Effector CD8-positive, alpha-beta T cell (primary cell): ENCODE measurements at places on chromosomes 7 and 10.

DNA sequence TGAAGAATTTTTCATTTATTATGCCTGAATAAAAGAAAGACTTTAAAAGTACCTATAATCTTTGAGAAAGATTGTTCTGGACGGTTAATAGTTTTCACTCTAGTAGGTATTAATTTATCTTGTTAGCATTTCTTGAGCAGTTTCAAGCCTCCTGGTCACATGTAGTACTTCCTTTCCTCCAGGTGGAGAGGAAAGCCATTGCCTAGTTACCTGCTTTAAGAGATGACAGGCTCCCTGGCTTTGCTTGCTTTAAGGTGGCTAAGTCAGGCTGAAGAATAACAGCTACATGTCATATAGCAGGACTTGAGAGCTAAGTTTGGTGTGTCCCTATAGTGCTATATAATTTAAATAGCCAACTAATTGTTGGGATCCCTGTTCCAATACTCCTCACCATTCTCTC lies 160.2 kb downstream of the CDK14 start:
- DNase-seq = no peak

DNA sequence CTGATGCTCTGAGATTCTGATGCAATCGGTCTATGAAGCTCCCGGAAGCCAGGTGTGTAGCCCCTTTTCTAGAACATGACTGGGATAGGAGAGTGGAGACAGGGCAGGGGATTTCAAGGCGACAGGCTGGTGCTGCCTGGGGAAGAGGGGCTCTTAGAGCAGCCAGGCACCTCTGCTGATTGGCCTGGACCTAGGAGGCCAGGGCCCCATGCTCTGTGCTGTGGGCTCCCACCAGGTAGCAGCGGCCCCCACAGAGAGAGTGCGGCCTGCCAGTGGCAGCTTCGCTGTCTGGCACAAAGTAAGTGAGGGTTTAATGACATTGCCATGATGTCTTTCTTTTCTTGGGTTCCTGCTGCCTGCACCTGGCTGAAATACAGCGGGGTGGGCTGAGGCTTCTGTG lies 99.4 kb upstream of the PODXL start:
- no peak for DNase-seq

DNA sequence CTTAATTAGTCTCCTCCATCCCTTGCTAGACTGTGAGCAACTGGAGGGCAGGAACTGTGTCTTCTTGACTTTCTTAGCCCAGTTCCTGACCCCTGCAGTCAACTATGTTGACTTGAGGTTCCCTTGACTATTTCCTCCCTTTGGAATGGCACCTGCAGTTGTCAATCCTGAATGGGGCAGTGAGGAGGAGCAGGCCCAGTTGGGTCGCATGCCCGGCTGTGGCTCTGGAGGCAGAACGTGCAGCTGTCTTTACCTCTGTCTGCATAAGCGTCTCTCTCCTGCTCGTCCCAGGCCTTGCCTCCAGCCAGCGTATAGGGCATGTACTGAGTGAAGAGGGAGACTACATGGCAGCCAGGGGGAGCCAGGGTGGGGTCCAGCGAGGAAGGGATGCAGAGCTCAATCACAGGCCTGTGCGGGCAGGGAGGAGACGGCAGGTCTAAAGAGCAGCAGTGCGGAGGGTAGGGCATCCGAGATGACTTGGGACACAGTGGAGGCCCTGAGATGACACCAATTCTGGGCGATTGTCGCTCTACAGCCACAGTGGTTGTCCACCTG lies 26.8 kb downstream of the PYROXD2 start:
- DNase-seq = no peak

- DNase-seq = no peak
Measured at GRCh38 chr7:36802459-36803135, 78.3 kb upstream of the AOAH start.

DNA sequence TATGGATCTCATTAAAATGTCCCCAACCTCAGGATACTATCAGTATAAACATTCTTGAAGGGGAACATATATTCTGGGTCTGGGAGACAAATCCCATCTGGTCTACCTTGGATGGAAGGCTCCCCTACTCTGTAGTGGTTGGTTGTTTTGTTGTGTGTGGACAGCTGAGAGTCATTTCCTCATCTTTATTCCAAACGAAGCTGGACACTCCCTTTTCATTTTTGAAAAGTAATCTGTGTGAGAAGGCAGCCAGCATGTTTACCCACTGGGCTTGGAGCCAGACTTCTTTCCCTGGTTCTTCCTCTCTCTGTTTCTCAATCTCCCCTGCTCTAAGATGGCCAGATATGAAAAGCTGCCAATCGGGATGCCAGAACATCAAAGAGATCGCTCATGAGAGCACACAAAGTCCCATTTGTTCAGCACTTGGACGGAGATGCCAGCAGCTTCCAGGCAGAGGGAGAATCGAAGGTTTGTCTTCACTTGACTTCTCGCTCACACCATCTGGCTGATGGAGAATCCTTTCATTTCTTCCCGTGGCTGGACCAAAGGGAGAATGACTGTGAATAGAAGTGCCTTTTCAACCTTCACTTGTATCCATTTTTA lies 108.1 kb upstream of the AGR3 start:
- DNase-seq = no peak

DNA sequence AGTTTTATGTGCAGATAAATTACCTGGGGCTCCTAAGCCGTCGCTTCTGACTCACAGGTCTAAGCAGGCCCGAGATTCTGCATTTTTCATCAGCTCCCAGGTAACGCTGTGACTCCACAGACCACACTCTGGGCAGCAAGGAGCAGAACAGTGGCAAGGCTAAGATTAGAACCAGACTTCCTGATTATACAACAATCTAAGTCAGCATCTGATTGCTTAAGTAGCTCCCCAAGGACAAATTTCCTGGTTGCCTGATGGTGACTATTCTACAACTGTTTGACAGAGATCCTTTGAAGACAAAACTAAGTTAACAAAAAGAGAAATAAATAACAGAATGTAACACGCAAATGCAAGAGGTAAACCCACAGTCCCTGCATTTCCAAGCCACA lies 69.0 kb downstream of the CREB3L2 start:
- no peak for DNase-seq
